ENCODE measurements at places on chromosomes 3 and 15.

DNA sequence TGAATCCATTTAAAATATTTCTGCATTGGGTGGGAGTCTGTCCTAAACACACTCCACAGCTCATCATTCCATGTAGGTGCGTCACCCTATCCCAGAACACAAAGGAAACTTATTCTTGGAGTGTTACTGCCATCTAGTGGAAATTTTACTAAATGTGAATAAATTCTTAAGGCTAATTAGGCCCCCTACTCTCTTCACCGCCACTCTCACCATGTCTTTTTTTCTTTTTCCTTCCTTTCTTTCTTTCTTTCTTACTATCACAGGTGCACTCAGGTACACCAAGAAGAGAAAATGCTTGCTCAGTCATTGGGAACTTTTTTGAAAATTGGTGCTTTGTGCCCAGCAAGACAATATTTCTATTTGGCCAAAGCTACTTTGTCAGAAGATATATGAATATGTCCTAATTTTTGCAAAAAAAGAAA, 26.4 kb upstream of the ATP8B4 start:
- no peak for DNase-seq

GRCh38 chr15:39792844-39793335, 10.2 kb upstream of the FSIP1 start:
- DNase-seq: no peak

- DNase-seq: no peak
Observed at GRCh38 chr3:108394563-108394962, 98.2 kb downstream of the HHLA2 start.

GRCh38 chr3:46312991-46313390, 40.9 kb upstream of the CCR2 start:
- no peak for DNase-seq

GRCh38 chr3:182910936-182911781, 69.2 kb downstream of the DCUN1D1 start:
- no peak for DNase-seq

GRCh38 chr15:54304321-54304720, 326.1 kb downstream of the UNC13C start:
- no peak for DNase-seq

Measured in stimulated activated CD8-positive, alpha-beta memory T cell treated with anti-CD3 and anti-CD28 coated beads, Interleukin-7, amount 100 ng/mL, for 1 hour (primary cell).